ENCODE measurements at places on chromosomes 3 and 15.

GRCh38 chr15:27701956-27702355, 397.2 kb downstream of the OCA2 start:
- no peak for DNase-seq

- no peak for DNase-seq
Measured at GRCh38 chr3:185084402-185084801, 68.5 kb downstream of the C3orf70 start.

DNA sequence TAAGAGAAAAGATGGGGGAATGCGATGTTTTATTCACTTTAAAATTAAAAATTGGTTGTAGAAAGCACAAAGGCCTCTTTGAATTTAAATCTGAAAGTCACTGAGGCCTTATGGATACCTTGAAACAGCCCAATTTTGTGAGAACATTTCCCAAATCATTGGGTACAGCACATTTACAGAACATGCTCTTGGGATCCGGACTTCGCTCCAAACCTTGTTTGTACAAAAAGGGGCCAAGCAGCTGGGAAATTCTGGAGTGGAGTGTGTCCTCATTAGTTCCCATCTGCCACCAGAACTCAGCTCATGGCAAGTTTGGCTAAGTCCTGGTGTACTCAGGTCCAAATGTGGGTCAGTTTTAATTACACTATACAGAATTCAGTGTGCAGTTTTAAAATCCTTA, 254.2 kb downstream of the ZBTB20 start:
- DNase-seq, result no peak

- DNase-seq, result no peak
Measured at GRCh38 chr3:72052841-72053409, 268.0 kb upstream of the PROK2 start.

DNA sequence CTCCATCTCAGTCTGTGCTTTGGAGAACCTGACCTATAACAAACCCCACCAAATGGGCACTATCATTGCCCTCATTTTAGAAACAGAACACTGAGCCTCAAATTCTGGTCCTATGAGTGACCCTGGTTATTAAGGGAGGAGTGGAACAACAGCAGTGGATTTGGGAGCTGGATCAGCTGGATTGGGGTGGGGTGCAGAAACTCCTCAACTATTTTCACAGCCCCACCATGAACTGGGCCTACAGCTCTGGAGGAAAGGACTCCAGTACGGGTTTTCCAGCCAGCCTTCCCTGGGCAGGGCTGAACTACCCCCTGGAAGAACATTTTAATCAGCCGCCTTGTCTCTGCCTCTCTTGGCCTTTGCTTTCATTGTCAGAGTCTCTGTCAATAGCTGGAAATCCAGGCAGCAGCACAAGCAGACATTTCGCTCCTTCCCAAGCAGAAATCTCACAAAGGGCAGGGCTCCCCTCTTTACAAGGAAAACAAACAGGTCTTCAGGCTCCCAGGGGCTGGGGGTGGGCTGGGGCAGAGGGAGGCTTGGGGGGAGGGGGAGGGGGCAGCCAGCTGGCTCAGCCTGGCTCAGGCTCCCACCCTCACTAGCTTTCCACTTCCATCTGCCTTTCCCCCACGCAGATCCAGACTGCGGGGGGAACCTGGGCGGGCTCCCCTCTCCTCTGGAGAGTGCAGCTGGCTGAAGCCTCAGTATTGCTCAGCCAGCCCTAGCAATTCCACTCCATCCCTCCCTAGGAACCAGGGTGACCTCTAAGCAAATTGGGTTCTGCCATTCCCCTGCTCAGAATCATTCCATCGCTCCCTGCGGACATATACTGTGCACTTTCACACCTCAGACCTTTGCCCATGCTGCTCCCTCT, 13.7 kb upstream of the TLE3 start:
- DNase-seq, result no peak

GRCh38 chr15:64911311-64912186, at the start of gene ANKDD1A:
TSS of gene ANKDD1A (plus strand) at chr15:64911902. CDS start at chr15:64911931, 29 bp downstream.
- DNase-seq, result no peak

Data from activated T-cell treated with anti-CD3 and anti-CD28 coated beads for 24 hours (primary cell).